T follicular helper cell (primary cell): ENCODE measurements at places on chromosomes 7 and 10.

- DNase-seq: no peak
These were observed 160.8 kb upstream of the WNT16 start for GRCh38 chr7:121167971-121168370.

- DNase-seq: no peak
These were observed 157.0 kb upstream of the MKLN1 start for GRCh38 chr7:131170440-131171271.

DNA sequence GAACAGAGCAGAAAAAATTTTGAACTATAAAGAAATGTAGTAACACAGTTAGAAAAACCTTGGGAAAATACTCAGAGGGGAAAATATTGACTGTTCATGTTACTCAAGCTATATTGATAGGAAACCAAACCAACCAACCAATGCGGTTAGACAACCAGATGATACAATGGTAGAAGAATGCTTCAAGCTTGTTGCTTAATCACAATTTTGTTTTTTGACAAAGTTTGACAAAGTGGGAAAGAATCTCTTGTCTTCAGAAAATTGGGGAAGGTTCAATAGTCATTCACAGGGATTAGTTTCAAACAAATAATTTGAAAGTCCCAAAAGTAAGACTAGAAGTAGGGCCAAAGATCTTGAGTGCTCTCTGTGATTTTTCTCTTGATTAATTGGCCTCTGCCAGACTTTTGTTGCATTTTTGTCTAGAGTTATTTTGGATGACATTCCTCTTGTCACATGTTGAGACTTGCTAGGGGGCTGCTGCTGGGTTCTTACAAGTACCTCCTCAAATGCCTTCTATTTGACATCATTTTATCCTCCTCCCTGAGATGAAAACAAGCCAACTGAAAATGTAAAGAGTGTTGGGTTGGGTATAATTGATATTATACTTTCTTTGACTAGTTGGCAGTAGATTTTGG lies 233.1 kb upstream of the PHYHIPL start:
- no peak for DNase-seq

DNA sequence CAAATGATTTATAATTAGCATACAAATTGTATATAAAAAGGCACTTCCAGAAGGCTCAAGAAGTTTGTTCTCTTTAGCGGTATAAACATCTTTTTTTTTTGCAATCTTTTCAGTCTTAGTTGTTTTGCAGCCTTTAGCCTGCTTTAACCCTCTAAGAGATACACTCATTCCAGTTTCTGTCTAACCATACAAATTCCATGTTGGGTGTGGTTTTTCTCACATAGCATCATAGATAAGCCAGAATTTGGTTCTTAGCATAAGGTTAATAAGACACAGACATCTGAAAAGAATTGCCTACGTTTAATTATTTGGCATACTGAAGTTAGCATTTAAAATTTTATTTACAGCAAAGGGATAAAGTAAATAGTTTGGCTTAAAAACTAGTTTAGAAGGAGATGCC lies 92.5 kb upstream of the NPVF start:
- no peak for DNase-seq

DNA sequence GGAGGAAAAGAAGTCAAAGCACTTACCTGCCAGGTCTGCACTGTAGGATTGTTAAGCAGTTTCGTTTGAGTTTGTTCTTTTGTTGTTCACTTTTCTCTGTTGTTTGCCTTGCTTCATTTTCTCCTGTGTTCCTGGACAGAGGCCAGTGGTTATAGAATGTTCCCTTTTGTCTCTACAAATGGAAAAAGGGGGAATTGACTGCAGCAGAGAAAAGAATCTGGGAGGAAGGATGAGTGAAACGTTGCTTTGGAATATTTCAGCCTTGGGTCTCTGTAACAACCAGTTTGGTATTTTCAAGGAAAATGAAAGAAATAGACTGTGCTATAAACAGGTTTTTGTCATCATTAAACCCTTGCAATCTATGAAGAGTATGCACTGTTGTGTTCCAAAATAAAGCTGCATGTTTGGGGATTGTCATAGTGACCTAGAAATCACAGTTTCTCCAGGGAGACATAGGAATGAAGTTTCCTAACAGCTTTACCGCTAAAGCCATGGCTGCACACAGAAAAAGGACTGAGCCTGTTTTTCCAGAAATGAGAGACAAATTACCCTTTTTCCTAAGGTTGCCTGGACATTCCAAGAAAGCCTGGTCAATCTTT lies 60.8 kb upstream of the HABP2 start:
- no peak for DNase-seq

DNA sequence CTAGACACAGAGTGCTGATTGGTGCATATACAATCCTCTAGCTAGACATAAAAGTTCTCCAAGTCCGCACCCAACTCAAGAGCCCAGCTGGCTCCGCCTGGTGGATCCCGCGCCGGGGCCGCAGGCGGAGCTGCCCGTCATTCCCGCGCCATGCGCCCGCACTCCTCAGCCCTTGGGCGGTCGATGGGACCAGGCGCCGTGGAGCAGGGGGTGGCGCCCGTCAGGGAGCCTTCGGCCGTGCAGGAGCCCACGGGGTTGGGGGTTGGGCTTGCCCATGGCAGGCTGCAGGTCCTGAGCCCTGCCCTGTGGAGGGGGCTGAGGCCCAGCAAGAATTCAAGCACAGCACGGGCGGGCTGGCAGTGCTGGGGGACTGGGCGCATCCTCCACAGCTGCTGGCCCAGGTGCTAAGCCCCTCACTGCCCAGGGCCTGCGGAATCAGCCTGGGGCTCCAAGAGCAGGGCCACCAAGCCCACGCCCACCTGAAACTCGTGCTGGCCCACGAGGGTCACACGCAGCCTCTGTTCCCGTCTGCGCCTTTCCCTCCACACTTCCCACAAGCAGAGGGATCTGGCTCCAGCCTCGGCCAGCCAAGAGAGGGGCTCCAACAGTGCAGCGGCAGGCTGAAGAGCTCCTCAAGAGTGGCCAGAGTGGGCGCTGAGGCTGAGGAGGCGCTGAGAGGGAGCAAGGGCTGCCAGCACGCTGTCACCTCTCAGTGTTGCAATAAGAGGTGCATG lies 604.2 kb upstream of the POM121L12 start:
- no peak for DNase-seq

GRCh38 chr7:30428246-30429155 lies 50.1 kb downstream of the NOD1 start:
- no peak for DNase-seq

- peak; percentile 71 for DNase-seq
These were observed 106.0 kb downstream of the CUBN start for GRCh38 chr10:17023386-17024298.

DNA sequence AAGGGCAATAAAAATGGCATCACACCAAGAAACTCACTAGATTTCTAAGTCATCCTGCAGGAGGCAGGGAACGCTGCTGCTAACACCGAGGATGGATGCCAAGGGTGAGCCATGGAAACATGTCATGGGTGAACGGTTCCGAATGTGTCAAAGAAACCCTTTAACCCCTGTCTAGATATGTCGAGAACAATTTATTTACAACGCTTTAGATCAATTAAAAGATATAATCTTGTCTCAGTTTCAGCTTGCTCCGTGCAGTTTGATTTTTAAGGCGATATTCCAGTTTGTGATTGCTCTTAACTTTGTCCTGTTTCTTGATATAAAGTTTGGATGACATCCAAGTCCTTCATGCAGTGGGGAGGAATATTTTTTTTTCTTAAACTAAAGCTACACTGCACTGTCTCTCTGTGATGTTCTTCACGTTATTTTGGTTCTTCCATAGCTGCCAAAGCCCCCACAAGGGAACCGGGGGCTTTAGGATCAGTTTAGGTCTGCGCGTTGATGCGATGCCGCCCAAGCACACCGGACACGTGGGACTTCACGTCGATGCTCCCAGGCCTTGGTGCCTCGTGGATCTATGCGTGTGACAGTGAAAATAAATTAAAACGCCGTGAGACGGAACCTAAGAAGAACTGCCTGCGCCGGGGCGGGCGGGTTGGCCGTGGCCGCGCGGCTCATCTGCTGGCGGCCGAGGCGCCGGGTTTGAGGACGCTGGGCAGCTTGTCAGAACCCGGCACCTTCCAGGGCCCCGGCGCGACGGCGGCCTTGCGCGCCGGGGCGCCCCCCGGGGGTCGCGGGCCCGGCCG lies 220.3 kb downstream of the PHTF2 start:
- DNase-seq: no peak

DNA sequence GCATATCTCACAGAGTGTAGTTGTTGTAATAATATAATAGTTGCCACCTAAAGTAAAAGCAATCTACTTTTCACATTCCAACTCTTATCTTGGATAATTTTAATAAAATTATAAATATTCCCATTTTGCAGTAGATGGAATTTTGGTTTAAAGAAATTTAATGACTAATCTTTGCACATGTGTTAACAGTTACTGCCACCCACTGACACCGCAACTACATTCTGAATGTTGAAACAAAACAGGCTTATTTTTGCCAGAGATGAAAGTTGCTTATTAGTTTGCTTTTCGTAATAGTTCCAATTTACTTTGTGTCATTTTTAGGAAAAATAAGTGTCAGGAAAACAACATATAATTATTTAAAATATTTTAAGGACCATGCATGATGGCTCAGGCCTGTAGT lies 557.5 kb upstream of the PCDH15 start:
- no peak for DNase-seq

DNA sequence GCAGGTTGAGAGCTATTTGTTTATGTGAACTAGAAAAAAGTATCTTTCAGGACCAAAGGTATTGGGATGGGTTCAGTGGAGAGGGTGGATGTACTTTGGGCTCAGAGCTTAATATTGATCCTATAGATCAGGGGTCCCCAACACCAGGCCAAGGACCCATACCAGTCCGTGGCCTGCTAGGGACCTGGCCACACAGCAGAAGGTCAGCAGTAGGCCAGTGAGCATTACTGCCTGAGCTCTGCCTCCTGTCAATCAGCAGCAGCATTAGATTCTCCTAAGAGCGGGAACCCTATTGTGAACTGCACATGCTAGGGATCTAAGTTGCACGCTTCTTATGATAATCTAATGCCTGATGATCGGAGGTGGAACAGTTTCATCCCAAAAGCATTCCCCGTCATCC lies 115.8 kb upstream of the WDR11 start:
- DNase-seq: no peak

DNA sequence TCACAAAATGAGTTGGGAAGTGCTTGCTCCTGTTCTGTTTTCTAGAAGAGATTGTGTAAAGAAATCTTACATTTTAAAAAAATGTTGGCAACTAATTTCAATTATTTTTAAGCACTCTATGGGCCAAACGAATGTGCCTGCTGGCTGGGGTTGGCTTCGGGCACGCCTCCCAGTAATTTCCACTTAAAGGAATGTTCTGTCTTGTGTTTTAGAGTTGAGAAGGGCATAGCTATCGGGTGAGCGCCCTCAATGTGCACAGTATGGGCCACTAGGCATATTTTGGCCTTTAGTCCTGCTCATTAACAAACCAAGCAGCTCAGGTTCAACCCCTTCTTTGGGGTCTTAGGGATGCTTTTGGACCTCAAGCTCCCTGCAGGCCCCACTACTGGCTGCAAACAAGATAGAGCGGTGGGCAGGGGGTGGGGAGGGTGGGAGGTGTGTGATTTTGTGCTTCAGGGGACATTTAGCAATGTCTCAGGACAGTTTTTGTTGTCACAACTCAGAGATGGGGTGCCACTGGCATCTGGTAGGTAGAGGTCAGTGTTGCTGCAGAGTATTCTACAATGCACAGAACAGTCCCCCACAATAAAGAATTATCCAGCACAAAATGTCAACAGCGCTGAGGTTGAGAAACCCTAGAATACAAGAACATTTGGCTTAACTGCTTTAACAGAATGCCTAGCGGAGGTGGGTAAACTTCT lies 40.7 kb downstream of the TACC2 start:
- DNase-seq: no peak

DNA sequence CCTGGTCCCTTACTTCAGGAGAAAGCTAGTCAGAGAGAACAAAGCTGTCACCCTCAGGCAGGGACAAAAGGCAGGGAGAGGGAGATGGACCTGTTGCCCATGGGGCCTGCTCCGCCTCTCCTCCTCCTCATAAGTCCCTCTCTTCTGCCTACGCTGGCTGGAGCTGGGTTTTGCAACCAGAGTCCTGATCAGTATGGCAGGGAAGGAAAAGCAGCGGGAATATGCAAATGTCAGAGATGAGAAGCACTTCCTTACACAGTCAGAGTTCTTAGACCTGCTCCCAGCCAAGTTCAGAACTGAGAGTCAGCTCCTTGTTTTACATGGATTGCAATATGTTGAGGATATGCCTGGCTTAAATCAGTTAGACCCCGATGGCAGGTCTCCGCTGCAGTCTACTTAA lies 231.1 kb downstream of the ADAM12 start:
- no peak for DNase-seq

- no peak for DNase-seq
These were observed 47.6 kb downstream of the STEAP1B start for GRCh38 chr7:22452142-22452959.

- DNase-seq: no peak
These were observed 5.5 kb downstream of the CREB3L2 start for GRCh38 chr7:137996386-137996851.

- no peak for DNase-seq
These were observed 30.6 kb upstream of the PFKFB3 start for GRCh38 chr10:6171881-6172695.

GRCh38 chr10:125159486-125159931 lies 854 bp downstream of the CTBP2 start:
- no peak for DNase-seq

- no peak for DNase-seq
These were observed 364.9 kb downstream of the SUGCT start for GRCh38 chr7:40499718-40500117.
